ENCODE measurements at places on chromosomes 1 and 21.

DNA sequence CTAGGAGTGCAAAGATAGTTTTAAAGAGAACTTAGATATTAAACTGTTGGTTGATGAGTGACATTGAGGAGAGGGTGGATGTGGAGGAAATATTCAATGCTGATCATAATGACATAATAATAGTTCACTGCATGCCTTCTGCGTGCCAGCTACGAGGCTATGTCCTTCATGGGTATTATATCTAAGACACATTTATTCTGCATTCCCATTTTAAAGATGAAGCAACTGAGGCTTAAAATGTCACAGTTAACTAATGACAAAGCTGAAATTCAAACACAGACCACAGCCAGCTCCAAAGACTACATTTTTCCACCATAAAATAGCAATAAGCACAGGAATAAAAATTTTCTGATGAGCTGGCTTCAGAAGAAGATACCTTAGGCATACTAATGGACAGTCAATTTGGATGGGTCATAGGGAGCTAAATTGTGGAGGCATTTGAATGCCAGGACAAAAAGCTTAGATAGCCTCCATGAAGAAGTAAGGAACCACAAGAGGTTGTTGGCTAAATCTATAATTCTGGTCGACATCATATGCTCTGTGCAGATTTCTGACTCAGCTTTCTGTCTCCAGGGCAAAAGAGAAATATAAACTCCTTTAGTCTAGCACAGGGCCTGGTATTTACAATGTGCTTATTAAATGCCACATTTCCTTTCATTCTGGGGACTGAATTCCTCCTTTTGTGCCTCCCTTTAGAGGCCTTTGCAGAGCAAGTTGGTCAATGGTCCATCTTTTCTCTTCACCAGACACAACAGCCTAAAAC lies 71.2 kb upstream of the NRIP1 start:
- H3K27me3 ChIP-seq: peaks cover 20% of the 10 kb centered on the region
- H3K27ac ChIP-seq: no peak overlapping the region
- H3K4me1 ChIP-seq: no peaks in the 10 kb centered on the region
- H3K36me3 ChIP-seq: no peaks in the 10 kb centered on the region
- H3K4me3 ChIP-seq: no peak overlapping the region

GRCh38 chr1:221781102-221781755 lies 39.3 kb upstream of the DUSP10 start:
- no peak overlapping the region for H3K4me3 ChIP-seq
- H3K27me3 ChIP-seq: no peaks in the 10 kb centered on the region
- H3K4me1 ChIP-seq: peaks cover 83% of the 10 kb centered on the region

- H3K36me3 ChIP-seq: no peaks in the 10 kb centered on the region
- H3K27ac ChIP-seq: no peak overlapping the region
- no peaks in the 10 kb centered on the region for H3K4me1 ChIP-seq
- no peaks in the 10 kb centered on the region for H3K27me3 ChIP-seq
- no peak for DNase-seq
These were observed 413.8 kb upstream of the NFIA start for GRCh38 chr1:60668585-60668984.

GRCh38 chr21:38477226-38477625 lies 21.1 kb downstream of the ERG start:
- H3K4me1 ChIP-seq: peaks cover 8% of the 10 kb centered on the region
- peak overlapping the region; percentile 37 for H3K4me3 ChIP-seq
- H3K27ac ChIP-seq: no peak overlapping the region
- DNase-seq: no peak

DNA sequence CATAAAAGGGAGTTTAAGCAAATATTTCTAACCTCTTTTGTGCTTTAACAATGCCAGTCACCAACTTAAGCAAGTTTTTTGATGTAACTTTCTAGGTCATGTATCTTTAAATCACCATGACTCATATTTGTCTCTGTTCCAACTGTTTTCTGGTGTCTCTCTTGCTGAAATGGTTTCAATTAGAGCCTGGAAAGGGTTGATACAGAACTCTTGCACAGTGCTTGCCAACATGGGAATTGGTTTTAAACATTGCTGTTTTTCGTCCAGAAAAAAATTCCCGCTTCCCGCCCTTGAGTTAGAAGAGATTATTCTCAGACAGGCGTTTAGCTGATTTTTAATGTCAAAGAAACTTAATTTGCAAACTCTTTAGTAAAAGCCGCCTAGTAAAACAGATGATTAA lies 46.4 kb upstream of the SLC22A15 start:
- DNase-seq: no peak
- no peaks in the 10 kb centered on the region for H3K4me1 ChIP-seq
- H3K36me3 ChIP-seq: no peaks in the 10 kb centered on the region

DNA sequence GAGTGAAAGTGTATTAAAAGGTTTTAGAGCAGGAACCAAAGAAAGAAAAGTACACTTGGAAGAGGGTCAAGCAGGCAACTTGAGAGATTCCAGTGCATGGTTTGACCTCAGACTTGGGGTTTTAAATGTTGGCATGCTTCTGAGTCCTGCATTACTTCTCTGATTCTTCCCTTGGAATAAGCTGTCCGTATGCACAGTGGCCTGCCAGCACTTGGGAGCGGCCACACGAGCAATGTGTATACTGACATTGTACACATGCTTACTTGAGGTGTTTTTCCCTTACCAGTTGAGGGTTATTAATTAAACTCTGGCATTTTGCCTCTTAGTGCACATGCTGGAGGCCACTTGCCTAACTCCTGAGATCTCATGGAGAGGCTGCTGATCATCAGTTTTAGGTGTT lies 786.6 kb upstream of the RGS18 start:
- peaks cover 17% of the 10 kb centered on the region for H3K36me3 ChIP-seq
- DNase-seq: no peak
- no peaks in the 10 kb centered on the region for H3K27me3 ChIP-seq
- no peaks in the 10 kb centered on the region for H3K4me1 ChIP-seq
- no peak overlapping the region for H3K27ac ChIP-seq

DNA sequence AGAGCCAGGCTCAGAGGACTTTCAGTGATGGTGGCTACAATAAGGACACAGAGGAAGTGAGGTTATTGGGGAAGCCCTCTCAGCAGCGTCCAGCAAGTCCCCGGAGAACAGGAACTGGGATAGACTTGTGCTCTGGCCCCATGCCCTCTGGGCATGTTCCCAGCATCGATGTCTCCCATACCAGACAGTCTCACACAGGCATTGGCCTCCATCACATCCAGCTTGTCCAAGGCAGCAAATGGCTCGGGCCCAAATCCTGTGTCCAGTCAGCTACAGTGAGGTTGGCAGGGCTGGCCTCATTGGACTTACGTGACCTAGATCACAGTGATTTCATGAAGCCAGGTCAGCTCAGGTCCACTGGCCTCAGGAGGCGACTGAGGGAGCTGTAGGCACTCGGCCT lies 19.6 kb upstream of the TMEM54 start:
- no peaks in the 10 kb centered on the region for H3K36me3 ChIP-seq
- no peak for DNase-seq
- peaks cover 52% of the 10 kb centered on the region for H3K27me3 ChIP-seq
- no peak overlapping the region for H3K4me3 ChIP-seq
- H3K27ac ChIP-seq: peak overlapping the region; percentile 78

GRCh38 chr1:201476670-201477344 lies 7.8 kb upstream of the PHLDA3 start:
- no peak overlapping the region for H3K27ac ChIP-seq
- H3K4me1 ChIP-seq: peaks cover 8% of the 10 kb centered on the region
- DNase-seq: no peak
- no peaks in the 10 kb centered on the region for H3K36me3 ChIP-seq

DNA sequence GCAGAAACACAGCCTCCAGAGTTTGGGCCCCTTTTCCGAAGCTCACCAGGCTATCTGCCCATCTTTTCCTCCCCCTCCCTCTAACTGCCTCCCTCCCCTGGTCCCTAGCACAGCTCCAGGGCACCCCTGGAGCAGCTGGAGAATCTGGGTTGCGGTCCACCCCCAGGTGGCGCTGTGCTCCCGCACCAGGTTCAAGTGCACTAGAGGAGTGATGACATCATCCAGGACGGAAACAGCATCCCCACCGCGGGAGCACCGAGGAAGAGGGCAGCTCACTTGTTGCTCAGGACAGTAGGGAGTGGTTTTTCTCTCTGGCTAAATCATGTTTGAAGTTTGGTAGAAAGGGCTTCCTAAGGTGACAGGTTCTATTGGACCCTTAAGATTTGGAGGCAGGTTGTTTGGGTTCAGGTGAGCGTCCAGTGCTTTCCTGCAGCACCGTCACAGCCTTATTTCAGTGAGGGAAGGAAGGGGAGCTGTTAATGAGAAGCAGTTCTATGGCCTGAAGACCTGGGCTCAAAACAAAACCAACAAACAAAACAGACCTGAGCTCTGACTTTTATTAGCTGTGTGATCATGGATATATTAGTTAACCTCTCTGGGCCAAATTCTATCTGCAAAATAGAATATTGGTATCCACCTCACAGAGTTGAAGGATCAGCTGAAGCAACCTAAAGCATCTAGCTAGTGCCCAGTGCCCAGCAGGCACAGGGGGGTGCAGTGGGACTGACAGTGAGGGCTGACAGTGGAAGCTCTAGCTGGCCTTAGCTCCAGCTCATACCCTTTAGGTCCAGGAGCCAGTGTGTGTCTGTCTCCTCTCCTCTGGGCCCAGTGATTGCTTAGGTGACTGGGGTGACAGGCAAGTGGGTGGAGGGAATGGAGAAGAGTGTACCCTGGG lies 7.5 kb downstream of the SHISA4 start:
- peak; percentile 87 for DNase-seq
- peak overlapping the region; percentile 36 for H3K4me3 ChIP-seq
- peaks cover 5% of the 10 kb centered on the region for H3K4me1 ChIP-seq
- H3K27ac ChIP-seq: peak overlapping the region; percentile 35

GRCh38 chr21:45140346-45140940 lies 66.1 kb downstream of the ADARB1 start:
- no peaks in the 10 kb centered on the region for H3K27me3 ChIP-seq
- H3K4me3 ChIP-seq: no peak overlapping the region
- H3K36me3 ChIP-seq: no peaks in the 10 kb centered on the region
- DNase-seq: no peak
- H3K27ac ChIP-seq: no peak overlapping the region

- no peak overlapping the region for H3K27ac ChIP-seq
- no peaks in the 10 kb centered on the region for H3K36me3 ChIP-seq
- H3K4me1 ChIP-seq: peaks cover 13% of the 10 kb centered on the region
- H3K27me3 ChIP-seq: peaks cover 15% of the 10 kb centered on the region
- no peak for DNase-seq
- no peak overlapping the region for H3K4me3 ChIP-seq
These were observed 7.2 kb downstream of the INAVA start for GRCh38 chr1:200901796-200902444.

DNA sequence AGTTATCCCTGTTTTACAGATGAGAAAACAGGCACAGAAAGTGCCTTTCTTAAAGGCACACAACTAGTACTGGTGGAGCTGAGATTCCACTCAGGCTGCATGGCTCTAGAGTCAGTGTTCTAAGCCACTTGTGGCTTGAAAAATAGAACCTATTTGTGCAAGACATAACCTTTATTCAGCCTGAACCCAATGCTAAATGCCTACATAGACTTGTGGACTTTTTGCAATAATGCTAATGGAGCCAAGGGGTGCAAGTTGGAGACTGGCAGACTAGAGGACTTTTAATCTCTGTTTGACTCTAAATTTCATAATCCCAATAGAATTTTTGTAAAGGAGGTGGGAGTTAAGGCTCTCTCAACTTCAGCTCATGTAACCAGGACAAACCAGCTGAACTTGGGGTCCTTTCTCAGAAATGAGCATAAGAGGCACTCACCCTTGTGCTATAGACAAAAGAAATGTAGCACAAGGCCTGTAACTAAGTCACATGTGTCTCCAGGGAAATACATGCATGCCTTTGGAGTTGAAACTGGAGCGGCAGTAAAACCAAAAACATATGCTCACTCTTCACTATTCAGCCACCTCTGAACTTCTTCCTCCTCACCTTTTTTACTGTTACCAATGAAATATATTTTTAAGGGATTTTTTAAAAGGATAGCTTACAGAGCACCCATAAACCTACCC lies 43.0 kb upstream of the AK4 start:
- peaks cover 6% of the 10 kb centered on the region for H3K36me3 ChIP-seq
- no peak overlapping the region for H3K4me3 ChIP-seq
- H3K27me3 ChIP-seq: peaks cover 12% of the 10 kb centered on the region
- no peak overlapping the region for H3K27ac ChIP-seq

- no peaks in the 10 kb centered on the region for H3K4me1 ChIP-seq
- H3K27ac ChIP-seq: no peak overlapping the region
- DNase-seq: no peak
- H3K4me3 ChIP-seq: peak overlapping the region; percentile 13
- no peaks in the 10 kb centered on the region for H3K36me3 ChIP-seq
- peaks cover 16% of the 10 kb centered on the region for H3K27me3 ChIP-seq
These were observed 41.2 kb upstream of the IFNLR1 start for GRCh38 chr1:24228311-24228710.

DNA sequence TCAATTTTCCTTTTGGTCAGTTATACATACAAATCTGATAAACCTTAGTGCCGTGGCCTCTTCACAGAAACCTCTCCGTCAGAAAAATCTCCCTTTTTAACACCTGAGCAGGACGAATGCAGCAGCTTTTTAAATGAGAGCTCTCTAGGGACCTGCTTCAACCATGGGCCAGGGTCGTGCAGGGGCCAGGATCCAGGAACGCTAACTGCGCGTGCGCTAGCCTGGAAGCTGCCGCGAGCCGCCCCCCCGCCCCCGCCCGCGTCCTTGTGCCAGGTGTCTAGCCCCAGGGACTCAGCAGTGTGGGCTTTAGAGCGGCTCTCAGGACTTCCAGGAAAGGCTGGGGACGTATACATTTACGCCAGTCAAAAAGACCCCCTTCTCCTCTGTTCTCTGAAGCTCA lies 136.8 kb upstream of the FMN2 start:
- no peak overlapping the region for H3K27ac ChIP-seq
- H3K4me1 ChIP-seq: no peaks in the 10 kb centered on the region
- H3K27me3 ChIP-seq: peaks cover 9% of the 10 kb centered on the region
- no peak for DNase-seq
- H3K36me3 ChIP-seq: no peaks in the 10 kb centered on the region

GRCh38 chr1:175195798-175196197 lies 3.2 kb upstream of the KIAA0040 start:
- no peak overlapping the region for H3K4me3 ChIP-seq
- H3K27ac ChIP-seq: no peak overlapping the region
- peaks cover 13% of the 10 kb centered on the region for H3K4me1 ChIP-seq
- no peak for DNase-seq
- no peaks in the 10 kb centered on the region for H3K36me3 ChIP-seq

- peaks cover 6% of the 10 kb centered on the region for H3K27me3 ChIP-seq
- no peak overlapping the region for H3K4me3 ChIP-seq
- DNase-seq: no peak
- H3K4me1 ChIP-seq: no peaks in the 10 kb centered on the region
These were observed 330.0 kb downstream of the BARHL2 start for GRCh38 chr1:90386899-90387720.

GRCh38 chr1:29798699-29799566 lies 562.6 kb downstream of the PTPRU start:
- peak; percentile 37 for DNase-seq
- H3K36me3 ChIP-seq: no peaks in the 10 kb centered on the region
- peaks cover 8% of the 10 kb centered on the region for H3K27me3 ChIP-seq
- H3K4me1 ChIP-seq: no peaks in the 10 kb centered on the region
- no peak overlapping the region for H3K27ac ChIP-seq
- H3K4me3 ChIP-seq: no peak overlapping the region

- no peak overlapping the region for H3K27ac ChIP-seq
- H3K36me3 ChIP-seq: no peaks in the 10 kb centered on the region
- H3K27me3 ChIP-seq: no peaks in the 10 kb centered on the region
- no peak overlapping the region for H3K4me3 ChIP-seq
- H3K4me1 ChIP-seq: no peaks in the 10 kb centered on the region
These were observed 1044.4 kb downstream of the ADGRL2 start for GRCh38 chr1:82844911-82845827.

Measured in natural killer cell treated with Interleukin-12 subunit alpha and Interleukin-12 subunit beta and Interleukin-15 and Interleukin-18, amount 100 ng/mL, for 72 hours (primary cell).